Progenitor cell of endocrine pancreas (in vitro differentiated cells): ENCODE measurements at places on chromosomes 7 and 10. TPM values are rescaled to one million over a fixed set of nuclear protein-coding genes. Genes with fewer than 3 reads are reported as not detected.
A peak's percentile ranks its signal among the peaks of the same experiment; 100 is the strongest.

The RAMP3 gene
- not detected in 2 replicates for total RNA-seq

The SLC26A5 gene
- total RNA-seq: 0.17 TPM in 1 of 2 replicates, not detected in the other

- no peak for DNase-seq
Measured at GRCh38 chr7:79664884-79665676, 211.6 kb upstream of the MAGI2 start.

DNA sequence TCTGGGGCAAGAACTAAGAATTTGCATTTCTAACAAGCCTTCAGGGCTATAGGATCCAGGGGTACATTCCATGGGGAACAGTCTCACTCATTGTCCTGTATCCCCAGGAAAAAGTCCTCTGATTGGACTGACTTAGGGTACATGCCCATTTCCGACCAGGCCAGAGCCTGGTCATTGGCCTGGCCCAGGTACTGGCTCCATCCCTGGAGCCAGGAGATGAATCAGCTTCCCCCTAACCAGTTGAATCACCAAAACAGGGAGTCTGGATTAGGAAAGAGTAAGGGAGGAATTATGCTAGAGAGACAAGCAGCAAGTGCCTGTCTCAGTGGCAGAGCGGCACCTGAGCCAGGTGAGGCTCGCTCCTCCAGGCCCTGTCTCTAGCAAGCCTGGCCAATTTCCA, 137.5 kb downstream of the FGFR2 start:
- no peak for DNase-seq

DNA sequence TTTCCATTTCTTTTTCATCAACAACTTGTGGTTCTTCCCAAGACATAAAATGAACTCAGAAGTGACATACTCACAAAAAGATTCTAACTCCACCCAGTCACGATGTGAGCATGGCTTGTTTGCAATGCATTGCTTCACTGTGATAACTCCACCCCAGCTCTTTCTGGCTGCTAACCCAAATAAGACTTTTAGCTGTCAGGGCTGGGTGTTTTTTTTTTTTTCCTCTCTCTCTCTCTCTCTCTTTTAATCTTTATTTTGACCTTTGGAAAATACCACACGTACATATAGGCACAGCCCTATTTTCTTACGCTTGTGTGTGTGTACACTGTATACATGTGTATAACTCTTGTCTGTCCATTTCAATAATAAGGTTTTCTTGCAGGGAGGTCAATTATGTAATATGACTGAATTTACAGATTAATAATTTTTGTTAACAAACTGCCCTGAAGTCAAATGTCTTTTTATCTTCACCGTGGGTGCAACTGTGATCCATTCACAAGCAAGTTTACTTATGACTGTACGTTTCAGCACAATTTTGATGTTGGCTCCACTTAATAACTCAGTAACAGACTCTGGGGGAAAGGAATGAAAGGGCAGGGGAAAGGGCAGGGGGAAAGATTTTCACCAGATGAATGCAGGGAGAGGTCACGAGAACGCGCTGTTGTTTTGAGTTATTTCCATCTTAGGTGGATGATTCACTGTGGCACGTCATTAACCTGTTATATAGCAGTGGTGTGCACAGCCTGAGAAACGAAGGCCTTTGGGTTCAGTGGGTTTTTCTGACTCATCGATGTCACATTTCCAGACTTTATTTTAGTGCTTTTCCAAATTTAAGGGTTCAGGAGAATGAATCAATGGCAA, 49.1 kb downstream of the APBB1IP start:
- DNase-seq: no peak

- DNase-seq: no peak
Measured at GRCh38 chr10:133613699-133614098, 12.9 kb downstream of the FRG2B start.

The CPN1 gene
- total RNA-seq: 4.1 and 4.5 TPM in 2 replicates

The ZNF503 gene
- 31.7 and 33.7 TPM in 2 replicates for total RNA-seq

The ANKRD2 gene
- total RNA-seq: not detected in 2 replicates

GRCh38 chr7:68613405-68613804, 984.9 kb upstream of the AUTS2 start:
- no peak for DNase-seq

GRCh38 chr7:101968720-101969466, 151.5 kb downstream of the CUX1 start:
- DNase-seq: no peak

- no peak for DNase-seq
Measured at GRCh38 chr10:5760515-5760914, 52.7 kb downstream of the GDI2 start.

GRCh38 chr10:26857991-26858706, 2.6 kb downstream of the ABI1 start:
- no peak for DNase-seq

The LRIT1 gene
- total RNA-seq: not detected in 2 replicates

- DNase-seq: peak; percentile 80
Measured at GRCh38 chr10:132407846-132408278, 10.9 kb downstream of the PWWP2B start.

The ADAM8 gene
- 13.7 and 16.3 TPM in 2 replicates for total RNA-seq

DNA sequence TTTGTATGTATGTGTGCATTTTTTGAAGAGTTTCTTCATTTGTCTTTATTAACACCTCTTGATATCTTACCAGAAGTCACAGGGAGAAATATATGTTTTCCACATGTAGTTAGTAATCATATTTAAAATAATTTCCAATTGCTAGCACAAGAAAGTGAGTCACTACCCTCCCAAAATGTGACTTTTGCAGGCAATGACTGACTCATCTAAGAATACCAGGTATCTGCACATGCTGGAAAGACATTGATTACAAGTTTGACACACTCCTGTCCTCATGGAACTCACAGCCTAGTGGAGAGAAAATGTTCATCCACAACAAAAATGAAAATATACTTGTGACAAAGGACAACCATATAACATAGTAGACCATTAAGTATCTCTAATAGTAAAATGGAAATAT, 82.9 kb downstream of the SEMA3D start:
- DNase-seq: no peak

GRCh38 chr7:133139350-133139749, 57.5 kb upstream of the CHCHD3 start:
- DNase-seq: peak; percentile 38
